H1 (cell line): ENCODE measurements at places on chromosomes 16 and 17. TPM values are rescaled to one million over a fixed set of nuclear protein-coding genes. Genes with fewer than 3 reads are reported as not detected.

Gene CES1
- 0.80 and 0.91 TPM in 2 replicates for polyA plus RNA-seq

Gene SCN4A
- 5.0 and 8.1 TPM in 2 replicates for polyA plus RNA-seq

Gene PIK3R5
- polyA plus RNA-seq = 2.7 and 4.2 TPM in 2 replicates

Gene TAC4
- 0.15 and 0.22 TPM in 2 replicates for polyA plus RNA-seq

Gene CCR7
- polyA plus RNA-seq = 0.12 and 0.28 TPM in 2 replicates

Gene EVI2A
- not detected in 2 replicates for polyA plus RNA-seq

Gene AOC3
- 2.5 and 4.1 TPM in 2 replicates for polyA plus RNA-seq

Gene CNGB1
- polyA plus RNA-seq = not detected in 2 replicates

Gene KRT36
- not detected in 2 replicates for polyA plus RNA-seq
